ENCODE measurements at places on chromosomes 3 and 15.

- DNase-seq = no peak
These were observed 1.0 kb downstream of the KLHL18 start for GRCh38 chr3:47283591-47284364.

- no peak for DNase-seq
These were observed 66.7 kb downstream of the GLB1 start for GRCh38 chr3:33030246-33030645.

DNA sequence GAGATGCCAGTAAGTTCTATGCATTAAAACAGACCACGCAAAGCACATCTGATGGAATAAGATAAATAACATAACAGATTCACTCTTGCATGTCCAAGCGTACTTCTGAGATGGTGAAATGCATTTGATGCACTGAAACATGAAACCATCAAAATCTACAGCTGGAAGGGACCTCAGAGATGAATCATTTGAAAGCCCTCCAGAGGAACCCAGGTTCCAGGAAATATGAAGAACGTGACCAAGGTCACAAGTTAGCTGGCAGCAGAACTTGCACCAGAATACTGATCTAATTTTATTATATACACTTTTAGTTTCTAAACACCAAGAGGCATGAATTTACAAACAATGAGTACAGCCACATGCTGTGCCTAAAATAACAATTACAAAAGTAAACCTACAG lies 957.1 kb downstream of the FHIT start:
- peak; percentile 75 for DNase-seq

- peak; percentile 93 for DNase-seq
These were observed 44.4 kb downstream of the PDZRN3 start for GRCh38 chr3:73580343-73580742.

- DNase-seq = peak; percentile 33
These were observed 20.2 kb downstream of the LRIG1 start for GRCh38 chr3:66480666-66481065.

DNA sequence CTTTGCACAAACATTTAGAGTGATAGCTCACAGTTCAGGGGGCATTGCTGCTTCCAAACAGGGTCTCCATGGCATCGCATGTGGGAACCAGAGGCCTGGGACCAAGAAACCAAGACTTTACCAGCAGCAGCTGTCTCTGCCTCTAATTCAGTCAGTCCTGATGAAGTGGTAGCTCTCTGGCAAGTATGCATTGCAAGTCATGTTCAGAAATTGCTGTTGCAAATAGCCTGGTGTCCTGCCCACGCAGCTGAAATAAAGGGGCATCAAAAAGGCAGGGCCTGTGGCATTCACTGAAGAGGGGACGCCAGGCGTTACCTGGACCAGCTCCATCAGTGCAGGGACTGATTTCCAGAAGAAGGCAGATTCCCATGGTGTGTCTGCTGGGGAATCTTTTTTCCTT lies 121.3 kb downstream of the CD47 start:
- no peak for DNase-seq

DNA sequence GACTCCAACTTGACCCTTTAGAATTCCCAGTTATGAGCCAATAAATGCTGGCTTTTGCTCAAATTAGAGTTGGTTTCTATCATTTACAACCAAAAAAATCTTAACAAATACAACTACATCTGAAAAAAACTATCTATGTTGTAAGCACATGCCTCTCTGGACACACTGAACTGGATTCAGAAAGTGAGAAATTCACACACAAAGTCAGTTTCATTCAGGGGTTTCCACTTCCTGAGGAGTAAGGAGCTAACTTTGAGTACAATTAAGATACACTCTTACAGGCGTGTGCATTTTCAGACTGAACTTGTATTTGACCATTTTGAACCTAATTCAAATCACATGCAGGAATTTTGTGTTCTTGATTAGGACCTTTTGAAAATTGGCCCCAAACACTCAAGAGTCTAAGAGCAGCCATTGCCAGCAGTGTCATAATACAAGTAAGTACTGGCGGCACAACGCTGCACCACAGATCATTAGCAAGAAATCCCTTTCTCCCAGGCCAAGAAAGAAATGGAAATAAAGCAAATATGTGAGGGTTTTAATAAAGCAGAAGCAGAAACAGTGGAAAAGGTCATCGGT lies 31.2 kb downstream of the LINS1 start:
- no peak for DNase-seq

- DNase-seq = no peak
These were observed 861.0 kb upstream of the NR2F2 start for GRCh38 chr15:95469496-95470000.

- no peak for DNase-seq
These were observed 16.1 kb upstream of the TMEM115 start for GRCh38 chr3:50375258-50375931.

DNA sequence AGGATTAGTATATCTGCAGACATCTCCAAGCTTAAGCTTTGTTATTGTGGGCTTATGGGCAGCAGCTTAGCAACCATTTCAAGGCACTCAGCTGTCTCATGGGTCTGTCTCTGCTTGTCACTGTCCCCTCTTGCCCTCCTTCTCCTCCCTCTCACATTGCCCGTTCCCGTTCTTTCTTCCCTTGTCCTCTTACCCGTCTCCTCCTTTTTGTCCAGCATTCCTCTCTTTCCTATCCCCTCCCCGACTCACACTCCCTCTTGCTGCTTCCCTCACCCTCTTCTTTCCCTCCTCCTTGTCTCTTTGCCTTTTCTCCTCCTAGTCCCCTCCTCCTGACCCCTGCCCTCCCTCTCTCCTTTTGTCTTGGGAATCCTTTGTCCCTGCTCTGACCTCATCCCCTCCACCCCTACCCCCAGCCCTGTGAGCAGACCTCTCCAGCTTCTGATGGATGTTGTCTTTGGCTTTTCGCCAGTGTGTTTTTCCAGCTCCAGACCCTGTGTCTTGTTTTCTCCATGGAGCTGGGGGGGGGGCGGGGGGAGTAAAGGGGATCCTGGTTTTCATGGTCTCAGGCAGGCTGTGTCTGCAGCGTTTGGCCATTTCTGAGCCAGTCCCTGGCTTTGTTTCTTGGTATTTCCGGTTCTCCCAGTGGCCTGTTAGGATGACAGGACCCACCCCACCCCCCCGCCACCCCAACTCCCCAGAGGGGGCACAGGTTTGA lies 47.9 kb upstream of the TRAK1 start:
- peak; percentile 93 for DNase-seq

GRCh38 chr15:92733934-92734521 lies 78.5 kb upstream of the FAM174B start:
- peak; percentile 89 for DNase-seq

DNA sequence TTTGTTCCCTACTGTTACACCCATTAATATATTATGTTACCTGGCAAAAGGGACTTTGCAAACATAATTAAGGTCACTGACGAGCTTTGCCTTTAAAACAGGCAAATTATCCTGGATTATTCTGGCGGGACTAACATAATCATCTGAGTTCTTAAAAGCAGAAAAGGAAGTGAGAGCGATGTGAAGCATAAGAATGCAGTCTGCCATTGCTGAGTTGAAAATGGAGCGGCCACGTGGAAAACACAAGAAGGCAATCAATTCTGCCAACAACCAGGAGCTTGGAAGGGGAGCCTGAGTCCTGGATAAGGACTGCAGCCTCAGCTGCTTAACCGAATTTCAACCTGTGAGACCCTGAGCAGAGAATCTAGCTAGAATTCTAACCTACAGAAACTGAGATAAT lies 328.2 kb upstream of the WNT5A start:
- no peak for DNase-seq

DNA sequence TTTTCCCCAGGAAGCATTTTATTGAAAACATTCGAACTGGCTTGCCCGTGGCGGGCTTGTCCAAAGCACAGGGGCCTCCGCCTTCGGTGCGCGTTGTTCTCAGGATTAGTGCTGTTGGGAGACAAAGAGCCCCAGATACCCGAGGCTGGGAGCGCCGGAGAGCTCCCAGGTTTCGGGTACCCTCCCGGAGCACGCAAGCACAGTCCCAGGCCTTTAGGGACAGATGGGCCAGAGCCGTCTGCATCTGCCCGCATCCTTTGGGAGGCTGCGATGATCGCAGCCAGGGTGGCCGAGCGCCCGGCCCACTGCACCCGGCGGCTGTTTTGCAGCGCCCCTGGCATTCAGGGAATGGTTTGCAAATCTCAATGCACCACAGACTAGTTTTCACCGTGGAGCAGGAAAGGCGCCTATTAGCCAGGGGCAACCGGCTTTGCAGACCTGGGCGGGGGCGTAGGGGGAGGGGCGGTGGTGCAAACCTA lies 5.0 kb upstream of the FEZF2 start:
- DNase-seq = no peak

GRCh38 chr15:91853948-91854638 lies 585 bp downstream of the SLCO3A1 start:
- DNase-seq = no peak

GRCh38 chr3:17894434-17895060 lies 152.1 kb upstream of the TBC1D5 start:
- DNase-seq = peak; percentile 5

GRCh38 chr15:59741274-59741906 lies 52.3 kb upstream of the BNIP2 start:
- no peak for DNase-seq

DNA sequence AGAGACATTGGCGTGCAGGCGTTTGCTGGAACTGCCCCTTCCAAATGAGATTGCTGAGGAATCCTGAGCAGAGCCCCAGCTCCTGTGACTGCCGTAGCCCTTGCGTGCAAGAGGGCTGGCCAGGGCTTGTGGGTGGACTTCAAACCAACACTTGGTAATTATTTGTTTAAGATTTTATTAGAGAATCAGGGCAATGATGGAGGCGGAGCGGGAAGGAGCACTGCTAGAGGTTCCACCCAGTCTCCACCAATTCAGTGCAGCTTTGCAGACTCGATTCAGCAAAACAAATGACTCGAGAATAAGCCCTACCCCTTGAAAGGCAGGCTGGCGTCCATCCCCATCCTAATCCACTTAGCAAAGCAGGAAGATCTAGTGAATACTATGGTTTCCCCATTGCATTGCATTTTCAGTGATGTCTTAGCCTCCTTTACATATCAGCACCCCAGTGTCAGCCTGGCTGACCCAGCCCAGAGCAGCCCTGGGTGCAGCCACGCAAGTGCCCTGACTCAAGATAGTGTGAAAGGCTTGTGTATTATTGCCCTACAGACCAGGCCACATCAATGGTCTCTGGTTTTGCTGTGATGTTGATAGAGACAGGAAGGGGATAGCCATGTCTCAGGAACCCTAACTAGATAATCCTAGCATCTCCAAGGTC lies 26.0 kb downstream of the GLDN start:
- peak; percentile 30 for DNase-seq

GRCh38 chr15:76274226-76274625 lies 37.0 kb downstream of the ETFA start:
- DNase-seq = no peak

- DNase-seq = no peak
These were observed 611.2 kb upstream of the CFAP20DC start for GRCh38 chr3:59660852-59661625.

- DNase-seq = no peak
These were observed 23.5 kb upstream of the HES1 start for GRCh38 chr3:194112120-194113106.

- no peak for DNase-seq
These were observed 48.5 kb upstream of the PEX5L start for GRCh38 chr3:180085122-180085710.

DNA sequence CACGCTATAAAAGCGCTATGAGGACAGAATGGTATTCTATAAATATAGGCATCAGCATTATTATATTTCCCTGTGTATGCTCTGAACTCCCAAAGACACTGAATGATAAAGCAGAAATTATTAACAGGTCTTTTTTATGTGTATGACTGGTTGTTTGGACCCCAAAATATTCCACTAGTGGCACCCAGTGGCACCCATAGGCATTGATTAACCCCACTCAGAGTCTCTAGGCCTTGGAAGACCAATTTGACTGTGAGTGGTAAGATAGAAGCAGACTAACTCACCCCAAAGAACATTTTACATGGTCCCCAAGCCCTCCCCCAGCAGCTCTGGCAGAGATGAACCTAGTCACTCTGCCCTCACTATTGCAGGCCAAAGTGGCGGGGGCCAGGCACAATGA lies 45.4 kb upstream of the UBE2E1 start:
- DNase-seq = no peak

GRCh38 chr3:133988631-133989161 lies 41.0 kb downstream of the SLCO2A1 start:
- no peak for DNase-seq

- DNase-seq = no peak
These were observed 175.3 kb upstream of the SLC2A2 start for GRCh38 chr3:171201825-171202224.

DNA sequence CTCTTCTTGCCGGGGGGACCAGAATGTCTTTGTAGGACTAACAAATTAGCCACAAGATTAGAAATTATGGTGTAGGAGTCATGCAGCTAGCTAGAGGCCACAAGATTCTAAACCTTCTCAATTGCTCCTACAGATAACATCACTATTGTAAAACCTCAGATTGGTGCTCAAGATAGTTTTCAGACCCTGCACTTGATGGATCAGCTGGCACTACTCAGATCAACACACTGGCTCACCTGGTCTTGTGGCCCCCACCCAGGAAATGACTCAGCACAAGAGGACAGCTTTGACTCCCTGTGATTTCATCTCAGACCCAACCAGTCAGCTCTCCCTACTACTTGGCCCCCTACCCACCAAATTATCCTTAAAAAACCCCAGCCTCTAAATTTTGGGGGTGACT lies 124.1 kb upstream of the RASGRP1 start:
- no peak for DNase-seq

DNA sequence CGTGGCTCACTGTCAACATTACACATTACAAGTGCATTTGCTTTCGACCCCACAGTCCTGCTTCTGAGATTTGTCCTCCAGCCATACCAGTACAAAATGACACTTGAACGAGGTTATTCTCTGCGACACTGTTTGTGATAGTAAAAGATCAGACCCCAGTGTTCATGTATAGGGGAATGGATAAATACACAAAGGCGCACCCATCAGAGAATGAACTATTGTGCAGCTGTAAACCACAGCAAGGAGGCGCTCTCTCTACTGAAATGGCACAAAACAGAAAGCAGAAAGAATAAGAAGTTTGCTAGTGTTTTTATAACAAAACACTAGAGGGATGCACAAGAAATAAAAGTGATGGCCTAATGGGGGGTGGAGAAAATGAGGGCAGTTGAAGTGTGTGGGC lies 4.9 kb upstream of the CHSY1 start:
- no peak for DNase-seq

DNA sequence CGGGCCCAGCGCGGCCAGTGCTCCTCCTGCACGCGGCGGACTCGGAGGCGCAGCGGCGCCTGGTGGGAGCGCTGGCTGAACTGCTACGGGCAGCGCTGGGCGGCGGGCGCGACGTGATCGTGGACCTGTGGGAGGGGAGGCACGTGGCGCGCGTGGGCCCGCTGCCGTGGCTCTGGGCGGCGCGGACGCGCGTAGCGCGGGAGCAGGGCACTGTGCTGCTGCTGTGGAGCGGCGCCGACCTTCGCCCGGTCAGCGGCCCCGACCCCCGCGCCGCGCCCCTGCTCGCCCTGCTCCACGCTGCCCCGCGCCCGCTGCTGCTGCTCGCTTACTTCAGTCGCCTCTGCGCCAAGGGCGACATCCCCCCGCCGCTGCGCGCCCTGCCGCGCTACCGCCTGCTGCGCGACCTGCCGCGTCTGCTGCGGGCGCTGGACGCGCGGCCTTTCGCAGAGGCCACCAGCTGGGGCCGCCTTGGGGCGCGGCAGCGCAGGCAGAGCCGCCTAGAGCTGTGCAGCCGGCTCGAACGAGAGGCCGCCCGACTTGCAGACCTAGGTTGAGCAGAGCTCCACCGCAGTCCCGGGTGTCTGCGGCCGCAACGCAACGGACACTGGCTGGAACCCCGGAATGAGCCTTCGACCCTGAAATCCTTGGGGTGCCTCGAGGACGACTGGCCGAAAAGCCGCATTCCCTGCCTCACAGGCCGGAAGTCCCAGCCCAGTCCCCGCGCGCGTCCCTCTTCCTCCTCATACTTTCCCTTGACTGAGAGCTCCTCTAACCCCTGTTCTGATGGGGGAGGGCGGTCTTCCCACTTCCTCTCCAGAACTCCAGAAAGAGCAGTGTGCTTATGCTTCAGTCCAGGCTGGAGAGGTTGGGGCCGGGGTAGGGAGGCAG lies 1.4 kb upstream of the IL17RC start:
- peak; percentile 72 for DNase-seq

Measured in muscle of back (tissue), 13 donors.